ENCODE measurements at places on chromosomes 16 and 17.
A peak's percentile ranks its signal among the peaks of the same experiment; 100 is the strongest.

DNA sequence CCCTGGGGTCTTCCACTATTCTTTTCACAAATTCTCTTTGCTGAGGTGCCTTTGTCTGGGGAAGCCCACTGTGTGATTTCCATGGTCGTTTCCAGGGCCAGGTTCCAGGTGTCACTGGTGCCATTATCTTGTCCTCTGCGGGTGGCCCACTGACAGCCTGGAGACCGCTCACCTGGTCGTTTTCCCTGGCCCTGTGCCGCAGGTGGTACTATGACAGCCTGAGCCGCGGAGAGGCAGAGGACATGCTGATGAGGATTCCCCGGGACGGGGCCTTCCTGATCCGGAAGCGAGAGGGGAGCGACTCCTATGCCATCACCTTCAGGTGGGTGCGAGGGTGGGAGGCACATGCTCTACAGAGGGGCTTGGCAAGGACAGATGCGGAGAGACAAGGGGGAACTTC lies 98.9 kb downstream of the SDR42E1 start:
- no peak for DNase-seq

DNA sequence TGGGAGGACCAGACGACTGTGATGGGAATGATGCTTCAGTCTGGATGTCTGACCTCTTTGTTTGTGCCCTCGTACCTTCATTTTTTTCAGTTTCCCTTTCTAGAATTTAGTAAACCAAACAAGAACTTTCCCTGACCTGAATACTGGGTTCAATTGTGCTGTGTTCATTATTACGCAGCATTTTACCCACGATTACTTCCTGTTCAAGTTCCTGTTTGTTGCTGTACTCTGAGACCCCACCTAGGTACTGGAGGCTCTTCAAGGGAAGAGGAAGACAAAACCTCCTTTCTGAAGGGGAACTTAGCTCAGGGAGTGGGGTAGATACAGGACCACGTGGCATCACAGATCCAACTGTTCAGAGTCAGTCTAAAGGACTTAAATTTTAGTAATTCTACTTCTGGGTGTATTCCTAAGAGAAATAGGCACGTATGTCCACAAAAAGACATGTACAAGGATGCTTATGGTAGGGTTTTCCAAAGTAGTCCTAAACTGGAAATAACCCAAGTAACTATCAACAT lies 9.2 kb upstream of the PRKCB start:
- DNase-seq, result no peak

- DNase-seq, result no peak
Observed at GRCh38 chr16:55810451-55810961, 22.4 kb downstream of the CES1 start.

DNA sequence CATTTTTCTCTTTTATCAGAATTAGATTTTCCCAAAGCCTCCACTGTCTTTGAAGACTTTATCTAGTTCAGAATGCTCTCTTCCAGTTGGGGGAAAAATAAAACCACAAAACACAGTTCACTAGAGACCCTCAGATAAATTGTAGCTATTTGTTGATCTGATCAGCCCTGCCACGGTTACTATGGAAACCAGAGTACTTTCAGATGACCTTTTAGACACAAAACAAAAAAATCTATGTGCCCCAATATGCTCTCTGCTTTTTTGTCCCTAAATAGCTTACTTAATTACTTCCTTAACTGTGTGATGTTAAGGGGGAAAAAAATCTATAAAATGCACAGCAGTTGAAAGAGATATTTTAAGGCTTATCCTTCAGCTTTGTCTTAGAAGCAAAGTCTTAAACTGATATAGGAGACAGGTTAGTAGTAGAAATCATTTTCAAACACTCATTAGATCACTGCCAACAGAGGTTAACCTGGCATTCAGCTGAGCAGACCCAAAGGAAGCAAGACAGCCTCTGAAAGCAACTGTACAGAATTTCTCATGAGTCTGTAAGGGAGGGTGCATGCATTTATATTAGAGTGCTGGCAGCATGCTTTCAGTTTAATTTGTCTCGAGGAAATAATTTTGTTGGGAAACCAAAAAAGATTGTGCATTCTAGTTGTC lies 129.9 kb upstream of the CACNG5 start:
- DNase-seq, result no peak

DNA sequence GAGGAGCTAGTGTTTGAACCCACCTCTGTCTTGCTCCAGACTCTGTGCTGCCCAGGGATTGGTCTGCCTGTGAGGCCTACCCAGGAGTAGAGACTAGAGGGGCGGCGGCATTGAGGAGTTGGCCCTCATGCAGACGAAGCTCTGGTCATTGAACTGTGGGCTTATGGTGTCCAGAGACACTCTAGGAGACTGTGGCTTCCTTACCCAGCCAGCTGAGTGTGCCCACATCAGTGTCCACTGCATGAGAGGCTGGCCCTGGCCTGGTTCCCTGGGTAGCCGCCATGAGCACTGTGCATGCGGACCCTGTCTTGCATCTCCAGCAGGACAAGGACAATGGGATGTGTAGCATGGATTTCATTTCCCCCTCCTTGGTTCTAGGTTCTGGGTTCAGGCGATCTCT lies 14.0 kb downstream of the SGSM2 start:
- no peak for DNase-seq

DNA sequence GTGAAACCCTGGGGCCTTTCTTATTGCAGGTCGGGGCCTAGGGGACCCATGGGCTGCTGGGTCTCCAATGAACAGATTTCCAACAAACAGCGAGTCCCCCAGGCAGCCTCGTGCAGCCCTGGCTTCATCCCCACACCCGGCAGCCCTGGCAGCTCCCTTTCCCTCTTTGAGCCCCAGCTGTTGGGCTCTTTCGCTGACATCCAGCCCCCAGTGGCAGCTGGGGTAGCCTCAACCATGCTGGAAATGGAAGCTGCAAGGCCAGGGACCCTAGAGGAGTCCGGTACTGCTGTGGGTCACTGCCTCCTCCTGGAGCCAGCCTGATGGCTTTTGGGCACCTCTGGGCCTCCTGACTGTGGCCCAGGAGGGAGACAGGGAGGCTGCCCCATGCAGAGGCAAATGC lies 5.9 kb downstream of the RPUSD1 start:
- no peak for DNase-seq

DNA sequence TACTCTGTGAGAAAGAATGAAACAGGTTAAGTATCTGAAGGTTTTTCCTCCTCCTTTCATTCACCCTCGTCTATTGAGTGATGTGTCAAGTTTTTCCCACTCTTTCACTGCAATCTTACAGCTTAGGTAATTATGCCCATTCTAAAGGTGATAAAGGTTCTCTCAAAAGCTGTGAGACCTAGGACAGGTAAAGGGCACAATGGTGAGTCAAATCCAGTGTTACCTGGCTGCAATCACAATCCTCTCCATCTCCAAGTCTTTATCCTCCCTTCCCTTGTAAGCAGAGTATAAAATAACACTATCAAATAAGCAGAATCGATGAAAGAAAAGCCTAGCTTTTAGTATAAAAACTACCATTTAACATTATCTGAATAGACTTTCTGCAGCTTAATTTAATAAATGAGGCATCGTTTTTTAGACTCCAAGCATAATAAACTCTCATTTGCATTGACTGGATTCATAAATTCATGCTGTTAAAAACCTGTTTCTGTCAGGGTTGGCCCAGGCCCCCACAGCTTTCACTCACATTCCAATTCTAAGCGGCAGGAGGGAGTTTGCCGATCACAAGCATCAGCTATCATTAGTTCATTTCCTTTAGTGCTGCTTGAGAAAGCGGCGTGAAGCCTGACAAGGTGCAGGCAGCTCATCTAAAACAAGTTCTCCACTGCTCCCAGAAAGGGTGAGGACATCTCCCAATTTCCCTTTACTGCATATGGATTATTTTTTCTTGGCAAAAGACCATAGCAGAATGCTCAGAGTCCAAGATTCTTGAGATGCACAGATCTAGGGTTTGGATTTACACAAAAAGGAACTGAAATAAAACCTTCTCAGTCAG lies 67.8 kb downstream of the CDH8 start:
- DNase-seq, result no peak

GRCh38 chr17:29042679-29043538 lies at the start of gene PIPOX:
Gene PIPOX (plus strand): TSS chr17:29043141. CDS start chr17:29043226, 85 bp downstream.
- peak; percentile 98 for DNase-seq

GRCh38 chr17:9798008-9798407 lies 6.6 kb upstream of the DHRS7C start:
- DNase-seq, result no peak

- no peak for DNase-seq
Observed at GRCh38 chr17:47177261-47177660, 11.8 kb downstream of the CDC27 start.

DNA sequence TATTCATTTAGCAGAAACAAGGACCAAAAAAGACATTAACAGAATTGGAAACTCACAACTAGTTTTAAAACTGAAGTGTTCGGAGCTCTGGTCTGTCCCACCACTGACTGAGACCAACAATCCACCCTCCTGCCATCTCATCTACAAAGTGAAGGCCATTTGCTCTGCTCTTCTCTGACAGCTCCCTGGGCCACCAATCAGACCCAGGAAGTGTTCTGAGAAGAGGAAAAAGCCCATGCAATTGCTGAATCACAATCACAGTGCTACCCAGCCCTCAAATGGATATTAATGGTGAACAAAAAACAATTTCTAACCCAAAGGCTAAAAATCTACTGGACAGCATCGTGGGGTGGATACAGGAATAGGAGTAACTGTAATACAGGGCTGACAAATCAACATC lies 2.1 kb downstream of the RPL23 start:
- no peak for DNase-seq

GRCh38 chr17:31533546-31534155 lies 142.2 kb downstream of the RAB11FIP4 start:
- DNase-seq, result no peak

DNA sequence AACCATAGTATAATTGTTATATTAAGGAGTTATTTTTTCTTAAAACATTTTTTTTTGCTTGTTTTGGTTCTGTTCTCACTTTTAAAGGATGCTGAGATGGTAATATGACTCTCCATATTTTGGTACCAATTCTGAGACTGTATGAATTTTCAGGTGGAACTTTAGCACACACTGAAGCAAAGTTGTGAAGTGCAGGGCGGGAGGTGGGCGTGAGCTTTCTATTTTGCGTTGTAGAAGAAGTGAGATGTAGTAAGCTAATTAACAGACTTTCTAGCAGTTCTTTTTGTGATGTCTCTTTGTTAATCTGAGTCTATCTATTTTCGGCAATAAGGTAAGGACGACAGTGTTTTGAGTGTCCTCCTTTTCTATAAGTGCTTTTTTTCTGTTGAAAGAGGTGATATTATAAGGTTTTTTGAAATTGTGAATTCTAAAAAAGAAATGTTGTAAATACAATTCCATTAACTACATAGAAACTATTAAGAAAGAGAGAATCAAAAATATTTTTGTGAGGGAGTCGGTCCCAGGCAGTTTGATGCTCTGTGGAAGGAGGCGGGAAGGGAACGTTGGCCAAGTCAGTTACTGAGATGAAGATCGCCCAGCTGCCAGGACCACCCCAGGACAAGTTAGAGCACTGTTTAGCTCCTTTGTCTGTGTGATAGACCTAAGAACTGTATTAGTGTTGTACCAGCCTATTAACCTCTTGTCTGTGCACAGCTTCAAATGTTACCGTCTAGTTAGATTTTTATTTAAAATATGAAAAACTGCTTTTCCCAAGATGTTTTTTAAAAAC lies 65.0 kb downstream of the CCDC182 start:
- no peak for DNase-seq

GRCh38 chr16:7716660-7717550 lies 384.3 kb downstream of the RBFOX1 start:
- no peak for DNase-seq

- DNase-seq, result no peak
Observed at GRCh38 chr16:78192734-78193488, 93.5 kb downstream of the WWOX start.

GRCh38 chr16:86343027-86343795 lies 167.1 kb upstream of the FOXF1 start:
- DNase-seq, result no peak

DNA sequence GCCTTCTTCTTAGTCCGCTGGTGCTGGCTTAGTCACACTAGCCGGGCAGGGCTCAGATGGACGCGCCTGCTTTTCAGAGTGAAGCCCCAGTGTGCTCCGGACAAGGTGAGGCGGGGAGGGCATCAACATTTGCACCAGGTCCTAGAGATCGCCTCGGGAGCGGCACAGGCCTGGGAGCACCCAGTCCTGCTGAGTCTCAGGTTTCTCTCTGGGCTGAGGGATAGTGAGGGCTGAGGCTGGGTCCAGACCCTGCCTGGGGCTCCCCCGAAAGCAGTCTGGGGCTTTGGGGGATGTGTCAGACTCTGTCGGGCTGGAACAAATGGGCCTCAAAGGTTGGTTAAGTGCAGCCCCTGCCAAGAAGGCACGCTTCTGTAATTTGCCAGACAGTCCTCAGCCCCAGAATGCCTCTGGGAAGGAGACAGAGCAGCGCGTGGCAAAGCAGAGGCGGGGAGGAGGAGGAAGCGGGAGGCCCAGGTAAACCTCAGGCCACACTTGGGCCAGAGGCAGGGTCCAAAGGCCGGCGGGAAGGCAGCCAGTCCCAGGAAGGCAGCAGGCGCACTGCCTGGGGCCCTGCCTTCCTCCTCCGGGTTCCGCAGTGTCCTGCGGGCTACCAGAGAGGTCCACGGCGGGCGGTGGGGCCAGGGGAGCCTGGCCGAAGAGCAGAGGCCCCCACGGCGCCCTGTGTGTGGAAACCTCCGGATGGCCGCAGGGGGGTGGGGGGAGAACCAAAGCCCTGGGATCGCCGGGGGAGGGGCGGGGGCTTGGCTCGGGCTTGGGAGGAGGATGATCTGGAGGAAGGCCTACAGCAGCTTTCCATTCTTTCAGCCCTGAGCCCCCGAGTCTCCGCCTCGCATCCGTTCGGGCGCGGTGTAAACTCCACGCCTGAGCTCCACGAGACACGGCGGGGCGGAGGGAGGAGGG lies 39.5 kb upstream of the ATP2A3 start:
- no peak for DNase-seq

DNA sequence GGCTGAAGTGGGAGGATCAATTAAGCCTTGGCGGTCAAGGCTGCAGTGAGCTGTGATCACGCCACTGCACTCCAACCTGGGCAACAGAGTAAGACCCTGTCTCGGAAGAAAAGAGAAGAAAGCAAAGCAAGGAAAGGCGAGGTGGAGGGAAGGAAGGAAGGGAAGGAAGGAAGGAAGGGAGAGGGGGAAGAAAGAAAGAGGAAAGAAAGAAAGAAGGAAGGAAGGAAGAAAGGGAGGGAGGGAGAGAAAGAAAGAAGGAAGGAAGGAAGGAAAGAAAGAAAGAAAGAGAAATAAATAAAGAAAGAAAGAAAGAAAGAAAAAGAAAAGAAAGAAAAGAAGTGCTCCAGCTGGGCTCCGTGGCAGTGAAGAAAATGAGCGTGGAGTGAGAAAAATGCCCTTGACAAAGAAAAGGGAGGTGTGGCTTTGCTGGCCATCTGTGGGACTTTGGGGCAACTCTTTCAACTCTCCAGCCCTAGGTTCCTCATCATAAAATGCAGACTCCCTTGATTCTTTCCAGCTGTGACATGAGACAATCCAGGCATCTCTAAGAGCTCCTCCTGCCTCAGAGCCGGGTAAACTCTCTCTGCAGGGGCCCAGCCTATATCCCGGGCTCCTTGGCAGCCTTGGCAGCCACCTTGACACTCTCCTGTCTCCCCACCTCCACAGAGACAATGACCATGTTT lies 2.4 kb downstream of the GSDMA start:
- no peak for DNase-seq
